Chondrocyte (in vitro differentiated cells): ENCODE measurements at places on chromosomes 4 and X. TPM values are rescaled to one million over a fixed set of nuclear protein-coding genes. Genes with fewer than 3 reads are reported as not detected.

GRCh38 chrX:102985192-102985591, 48.1 kb downstream of the RAB40AL start:
- no peak for DNase-seq

- DNase-seq, result no peak
Observed at GRCh38 chr4:183268556-183268955, 51.5 kb downstream of the CLDN22 start.

The EDA gene
- total RNA-seq, result 0.65 to 1.1 TPM (median 0.85 TPM) in 3 replicates

GRCh38 chr4:81607950-81608349, 136.2 kb upstream of the RASGEF1B start:
- DNase-seq, result no peak

DNA sequence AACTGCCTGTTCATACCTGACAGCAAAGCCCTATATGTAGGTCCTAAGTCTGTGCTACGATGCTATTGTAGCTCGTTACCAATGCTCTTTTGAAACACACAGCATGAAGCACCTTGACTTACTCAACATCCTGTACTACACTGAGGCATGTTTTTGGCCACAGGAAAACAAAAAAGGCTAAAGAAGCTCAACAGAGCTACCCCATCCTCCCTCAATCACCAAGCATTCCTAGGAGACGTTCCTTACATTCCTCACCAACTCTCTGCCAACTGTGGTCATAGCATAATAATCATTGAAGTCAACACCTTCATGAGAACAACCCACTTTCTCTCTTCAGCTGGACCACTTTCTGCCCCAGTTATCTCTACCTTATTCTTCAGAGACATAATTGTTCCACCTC, 73.7 kb upstream of the SLC25A43 start:
- DNase-seq, result no peak

The GPR50 gene
- total RNA-seq, result not detected in 3 replicates
